ENCODE measurements at places on chromosomes 3 and 15. TPM values are rescaled to one million over a fixed set of nuclear protein-coding genes. Genes with fewer than 3 reads are reported as not detected.

DNA sequence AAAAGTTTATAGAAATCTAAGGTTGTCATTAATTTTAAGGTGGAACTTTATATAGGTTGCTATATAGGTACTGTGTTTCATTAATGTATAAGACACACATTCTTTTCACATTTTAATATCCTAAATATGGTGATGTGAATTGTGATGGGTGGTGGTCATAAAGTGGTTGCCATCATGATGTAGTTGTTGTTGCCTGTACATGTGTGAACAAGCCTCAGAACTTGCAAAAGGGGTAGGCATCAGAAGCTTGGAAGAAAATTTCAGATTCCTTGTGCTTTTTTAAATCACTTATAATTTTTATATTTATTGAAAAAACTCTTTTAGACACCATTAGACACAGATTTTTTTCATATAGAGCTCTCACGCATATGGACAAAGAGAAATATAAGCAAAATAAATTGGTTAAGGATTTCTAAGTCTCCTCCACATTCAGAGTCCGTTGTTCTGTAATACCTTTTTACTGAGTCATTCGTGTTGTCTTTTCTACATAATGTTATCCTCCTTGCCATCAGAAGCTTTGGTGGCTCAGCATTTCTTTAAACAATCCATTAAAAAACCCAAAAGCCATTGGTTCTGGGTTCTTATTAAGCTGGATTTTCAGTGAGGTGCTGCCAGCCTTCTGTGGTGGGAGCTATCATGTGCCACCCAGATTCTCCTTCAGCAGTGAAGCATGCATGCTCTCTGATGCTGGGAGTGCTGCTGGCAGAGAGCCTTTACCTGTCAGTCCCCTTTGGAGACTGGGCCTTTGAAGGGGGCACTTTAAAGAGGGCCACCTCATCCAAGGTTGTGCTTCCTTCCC lies 140.4 kb upstream of the GALNT15 start:
- no peak for DNase-seq
- no peaks in the 10 kb centered on the region for H3K36me3 ChIP-seq
- no peaks in the 10 kb centered on the region for H3K4me1 ChIP-seq
- no peak overlapping the region for H3K27ac ChIP-seq

Gene NTRK3
- 0.95 TPM for total RNA-seq

- peak; percentile 12 for DNase-seq
- no peaks in the 10 kb centered on the region for H3K36me3 ChIP-seq
- no peaks in the 10 kb centered on the region for H3K4me1 ChIP-seq
- no peak overlapping the region for H3K27ac ChIP-seq
These were observed 499 bp downstream of the ALDH1A2 start for GRCh38 chr15:58064980-58065444.

DNA sequence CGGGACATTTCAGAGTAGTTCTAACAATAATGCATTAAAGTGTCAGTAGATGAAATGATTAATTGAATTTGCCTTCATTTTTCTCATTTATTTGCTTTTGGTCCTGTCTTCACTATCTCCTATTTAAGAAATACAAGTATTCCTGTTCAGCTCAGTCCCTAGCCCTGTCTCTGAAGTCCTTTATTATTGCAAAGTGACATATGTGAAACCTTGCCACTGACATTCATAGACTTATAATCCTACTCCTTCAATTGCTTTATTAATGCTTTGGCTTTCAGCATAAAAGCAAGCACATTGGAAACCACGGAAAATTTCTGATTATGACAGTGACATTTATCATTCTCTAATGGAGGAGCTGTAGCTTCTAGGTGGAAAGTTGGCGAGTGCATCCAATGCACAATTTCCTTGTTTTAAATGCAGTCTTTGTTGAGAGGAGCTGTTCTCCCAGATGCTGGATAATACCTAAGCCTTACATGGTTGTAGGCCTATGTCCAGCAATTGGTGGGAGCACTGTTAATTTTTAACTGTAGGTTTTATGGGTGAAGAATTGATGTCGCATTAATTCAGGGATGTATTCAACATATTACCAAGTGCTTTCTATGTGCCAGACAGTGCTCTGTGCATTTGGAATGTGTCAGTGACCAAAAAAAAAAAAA lies 337.8 kb downstream of the FEZF2 start:
- H3K27ac ChIP-seq = no peak overlapping the region
- no peaks in the 10 kb centered on the region for H3K36me3 ChIP-seq
- H3K4me3 ChIP-seq = no peak overlapping the region
- no peak for DNase-seq
- H3K27me3 ChIP-seq = peaks cover 3% of the 10 kb centered on the region

DNA sequence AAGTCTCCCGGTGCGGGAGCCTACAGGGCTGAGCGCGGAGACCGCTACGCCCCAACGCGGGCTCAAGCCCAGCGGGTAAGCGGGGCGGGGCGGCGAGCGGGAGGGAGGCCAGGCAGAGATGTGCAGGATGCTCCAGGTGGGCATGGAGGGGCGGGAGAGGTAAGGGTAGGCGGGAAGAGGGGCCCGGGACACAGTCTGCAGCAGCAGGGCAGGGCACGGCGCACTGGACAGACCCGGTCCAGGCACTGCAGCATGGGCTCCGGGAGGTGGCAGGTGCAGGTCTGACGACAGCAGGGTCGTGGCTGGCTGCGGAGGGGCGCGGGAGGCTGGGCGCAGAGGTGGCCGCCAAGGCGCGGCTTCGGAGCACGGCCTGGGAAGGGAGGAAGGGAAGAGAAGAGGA lies 102.8 kb downstream of the GABRB3 start:
- H3K27ac ChIP-seq = no peak overlapping the region
- no peaks in the 10 kb centered on the region for H3K4me1 ChIP-seq
- no peak overlapping the region for H3K4me3 ChIP-seq
- peaks cover 2% of the 10 kb centered on the region for H3K27me3 ChIP-seq
- no peaks in the 10 kb centered on the region for H3K36me3 ChIP-seq

- no peaks in the 10 kb centered on the region for H3K36me3 ChIP-seq
- DNase-seq = no peak
- H3K27ac ChIP-seq = no peak overlapping the region
These were observed 10.3 kb downstream of the TIMP4 start for GRCh38 chr3:12148183-12148940.

Gene SYNPR
- total RNA-seq = not detected

DNA sequence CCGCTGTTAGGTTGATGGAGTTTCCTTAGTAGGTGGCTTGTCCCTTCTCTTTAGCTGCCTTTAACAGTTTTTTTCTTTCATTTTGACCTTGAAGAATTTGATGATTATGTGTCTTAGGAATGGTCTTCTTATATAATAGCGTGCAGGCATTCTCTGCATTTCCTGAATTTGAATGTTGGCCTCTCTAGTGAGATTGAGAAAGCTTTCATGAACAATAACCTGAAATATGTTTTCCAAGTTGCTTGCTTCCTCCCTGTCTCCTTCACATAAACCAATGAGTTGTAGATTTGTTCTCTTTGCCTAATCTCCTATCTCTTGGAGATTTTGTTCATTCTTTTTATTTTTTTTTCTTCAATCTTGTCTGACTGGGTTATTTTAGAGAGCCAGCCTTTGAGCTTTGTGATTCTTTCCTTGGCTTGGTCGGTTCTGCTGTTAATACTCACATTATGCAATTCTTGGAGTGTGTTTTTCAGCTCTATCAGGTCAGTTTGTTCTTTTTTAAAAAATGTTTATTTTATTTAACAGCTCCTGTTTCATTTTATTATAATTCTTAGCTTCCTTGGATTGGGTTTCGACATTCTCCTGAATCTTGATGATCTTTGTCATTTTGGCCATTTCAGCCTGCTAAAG lies 627.9 kb downstream of the SI start:
- H3K27ac ChIP-seq = no peak overlapping the region
- no peak overlapping the region for H3K4me3 ChIP-seq
- H3K4me1 ChIP-seq = no peaks in the 10 kb centered on the region
- no peaks in the 10 kb centered on the region for H3K36me3 ChIP-seq
- no peak for DNase-seq
- no peaks in the 10 kb centered on the region for H3K27me3 ChIP-seq

DNA sequence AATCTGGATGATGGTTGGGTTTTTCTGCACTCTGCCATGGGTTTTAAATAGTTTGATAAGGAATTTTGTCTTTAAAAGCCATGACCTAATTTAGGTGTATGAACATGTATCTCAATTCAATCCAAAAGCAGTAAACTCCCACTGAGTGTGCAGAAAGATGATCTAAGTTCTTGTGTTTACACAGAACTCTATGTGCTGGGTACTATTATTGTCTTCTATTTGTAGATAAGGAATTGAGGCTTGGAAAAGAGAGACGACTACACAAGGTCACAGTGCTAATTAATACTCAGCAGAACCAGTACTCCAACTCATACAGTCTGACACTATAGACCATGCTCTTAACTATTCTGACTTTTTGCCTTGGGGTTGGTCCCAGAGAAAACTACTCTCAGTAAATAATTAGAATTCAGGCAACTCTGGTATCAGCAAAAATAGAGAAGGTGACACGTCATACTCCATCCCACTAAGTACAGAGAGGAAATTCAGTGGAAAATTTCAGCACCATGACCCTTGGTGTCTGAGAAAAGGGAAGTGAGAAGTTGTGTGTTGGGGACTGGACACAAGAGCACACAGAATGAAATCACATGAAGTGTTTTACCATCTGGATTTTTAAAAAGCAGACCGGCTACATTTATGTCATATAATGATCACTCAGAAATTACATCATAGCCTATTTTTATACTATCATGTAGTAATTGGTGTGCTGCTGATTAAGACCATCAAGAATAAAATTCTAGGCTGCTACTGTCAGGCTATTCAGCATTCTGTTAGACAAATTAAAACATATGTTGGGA lies 18.3 kb upstream of the MYH15 start:
- no peaks in the 10 kb centered on the region for H3K4me1 ChIP-seq
- H3K27ac ChIP-seq = no peak overlapping the region
- H3K4me3 ChIP-seq = no peak overlapping the region
- H3K36me3 ChIP-seq = no peaks in the 10 kb centered on the region

DNA sequence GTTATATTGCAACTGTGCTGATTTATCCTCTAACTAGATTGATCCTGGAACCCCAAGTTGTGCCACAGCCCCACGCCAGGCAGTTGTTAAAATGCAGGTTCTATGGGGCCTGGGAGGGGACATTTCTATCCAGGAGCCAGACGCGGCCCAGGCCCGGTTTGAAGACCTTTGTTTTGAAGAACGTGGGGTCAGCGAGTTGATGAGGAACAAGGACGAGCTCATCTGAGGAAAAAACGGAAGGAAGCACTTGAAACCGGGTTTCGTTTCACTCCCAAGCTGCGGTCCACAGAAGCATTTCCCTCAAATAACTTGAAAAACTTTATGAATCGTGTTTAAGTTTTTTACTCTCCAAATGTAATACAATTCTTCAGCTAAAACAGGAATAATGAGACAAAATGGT lies 76.4 kb downstream of the CHSY1 start:
- no peaks in the 10 kb centered on the region for H3K27me3 ChIP-seq
- no peak overlapping the region for H3K4me3 ChIP-seq
- H3K36me3 ChIP-seq = peaks cover 27% of the 10 kb centered on the region

GRCh38 chr3:111314898-111315297 lies 227.1 kb upstream of the CD96 start:
- no peaks in the 10 kb centered on the region for H3K27me3 ChIP-seq
- H3K36me3 ChIP-seq = no peaks in the 10 kb centered on the region
- H3K4me1 ChIP-seq = peaks cover 33% of the 10 kb centered on the region

DNA sequence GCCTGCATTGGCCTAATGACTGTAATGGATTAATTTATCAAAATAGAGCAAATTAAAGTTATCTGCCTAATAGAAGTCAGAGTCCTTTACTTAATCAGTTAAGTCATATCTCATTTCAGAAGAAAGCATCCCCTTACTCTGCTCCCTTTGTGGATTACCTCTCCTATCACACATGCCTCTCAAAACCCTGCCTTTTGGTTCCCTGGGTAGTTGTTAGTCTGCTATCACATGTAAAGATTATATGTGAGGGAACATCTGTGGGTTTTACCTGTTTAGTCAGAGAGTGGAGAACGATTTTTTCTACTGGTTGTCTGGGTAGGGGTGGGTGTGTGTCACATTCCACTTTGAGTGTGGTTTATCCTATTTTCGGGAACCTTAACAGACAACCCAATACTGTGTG lies 16.4 kb downstream of the UBE2E2 start:
- DNase-seq = no peak
- H3K4me1 ChIP-seq = peaks cover 33% of the 10 kb centered on the region
- H3K4me3 ChIP-seq = no peak overlapping the region
- no peaks in the 10 kb centered on the region for H3K27me3 ChIP-seq
- peaks cover 13% of the 10 kb centered on the region for H3K36me3 ChIP-seq
- no peak overlapping the region for H3K27ac ChIP-seq

- no peak overlapping the region for H3K4me3 ChIP-seq
- no peak overlapping the region for H3K27ac ChIP-seq
- no peak for DNase-seq
- no peaks in the 10 kb centered on the region for H3K27me3 ChIP-seq
These were observed 209.9 kb upstream of the RGMA start for GRCh38 chr15:93298901-93299300.

Gene GPR87
- total RNA-seq = not detected

Gene CX3CR1
- total RNA-seq = not detected

GRCh38 chr3:78268716-78269668 lies 1229.1 kb downstream of the ROBO2 start:
- no peak overlapping the region for H3K4me3 ChIP-seq
- H3K27ac ChIP-seq = no peak overlapping the region
- DNase-seq = no peak
- no peaks in the 10 kb centered on the region for H3K36me3 ChIP-seq
- no peaks in the 10 kb centered on the region for H3K27me3 ChIP-seq

Gene ASTE1
- 10.8 TPM for total RNA-seq

DNA sequence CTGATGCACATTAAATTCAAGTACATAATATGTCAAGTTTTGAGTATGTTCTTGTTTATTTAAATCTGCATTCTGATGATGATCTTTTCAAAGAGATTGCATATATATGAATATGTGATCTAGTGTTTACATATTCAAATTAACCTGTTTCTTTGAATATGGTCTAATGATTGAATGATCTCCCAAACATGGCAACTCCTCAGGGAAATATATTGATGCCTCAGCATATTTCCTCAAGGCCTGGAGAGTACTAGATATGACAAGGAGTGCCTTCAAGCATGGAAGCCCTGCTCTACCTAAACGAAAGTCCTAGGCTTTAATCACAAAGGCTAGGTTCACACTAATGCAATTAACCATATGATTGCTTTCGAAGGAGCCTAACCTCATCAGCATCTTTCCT lies 532.8 kb downstream of the ZIC1 start:
- no peak overlapping the region for H3K4me3 ChIP-seq
- DNase-seq = no peak
- no peaks in the 10 kb centered on the region for H3K36me3 ChIP-seq

- H3K36me3 ChIP-seq = no peaks in the 10 kb centered on the region
- H3K4me1 ChIP-seq = no peaks in the 10 kb centered on the region
- H3K4me3 ChIP-seq = no peak overlapping the region
- peaks cover 3% of the 10 kb centered on the region for H3K27me3 ChIP-seq
- H3K27ac ChIP-seq = no peak overlapping the region
- DNase-seq = no peak
These were observed 231.9 kb upstream of the SEMA6D start for GRCh38 chr15:47485419-47485818.

- H3K36me3 ChIP-seq = no peaks in the 10 kb centered on the region
- DNase-seq = no peak
- H3K27ac ChIP-seq = no peak overlapping the region
These were observed 452.1 kb downstream of the NTRK3 start for GRCh38 chr15:87804451-87804850.

Gene MME
- not detected for total RNA-seq
